M059J (cell line): ENCODE measurements at places on chromosomes 2 and 18. TPM values are rescaled to one million over a fixed set of nuclear protein-coding genes. Genes with fewer than 3 reads are reported as not detected.

GRCh38 chr2:162915858-162916257 is 77.3 kb upstream of the KCNH7 start:
- no peak for DNase-seq

DNA sequence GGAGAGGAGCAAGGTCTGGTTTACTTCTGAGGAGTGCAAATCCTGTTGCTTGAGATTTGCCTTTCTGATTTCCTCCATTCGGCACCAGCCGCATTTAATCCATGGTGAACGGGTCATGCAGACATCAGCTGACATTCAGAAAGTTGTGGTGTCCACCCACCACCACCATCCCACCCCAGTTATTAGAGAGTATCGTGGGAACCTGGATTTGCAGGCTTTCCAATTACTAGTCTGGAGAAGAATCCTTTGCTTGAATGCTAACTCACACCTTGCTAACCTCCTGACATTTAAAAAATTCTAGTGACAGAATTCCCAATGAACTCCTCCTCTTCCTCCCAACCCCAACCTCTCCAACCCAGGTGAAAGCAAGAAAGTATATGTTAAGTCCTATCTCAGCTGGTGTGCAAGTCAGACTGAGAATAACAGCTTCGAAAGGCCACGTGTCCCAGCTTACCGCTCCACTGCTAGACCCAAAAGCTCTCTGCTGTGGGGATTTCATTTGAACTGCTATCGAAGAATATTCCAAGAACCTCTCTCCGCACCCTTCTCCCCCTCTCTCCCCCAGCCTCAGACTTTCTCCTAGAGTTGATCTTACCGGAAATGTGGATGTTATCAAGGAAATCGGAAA is 17.7 kb downstream of the BCL11A start:
- DNase-seq: no peak

GRCh38 chr18:56167366-56167765 is 471.0 kb downstream of the TXNL1 start:
- DNase-seq: no peak

DNA sequence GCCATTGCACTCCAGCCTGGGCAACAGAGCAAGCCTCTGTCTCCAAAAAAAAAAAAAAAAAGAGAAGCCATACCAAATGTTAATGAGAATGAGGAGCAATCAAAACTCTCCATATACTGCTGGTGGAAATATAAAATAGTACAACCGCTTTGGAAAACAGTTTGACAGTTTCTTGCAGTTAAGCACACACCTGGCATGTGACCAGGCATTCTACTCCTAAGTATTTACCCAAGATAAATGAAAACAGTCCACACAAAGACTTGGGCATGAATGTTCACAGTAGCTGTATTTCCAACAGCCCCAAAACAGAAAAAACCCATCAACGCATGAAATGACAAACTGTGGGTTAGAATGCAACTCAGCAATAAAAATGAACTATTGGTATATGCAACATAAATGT is 76.0 kb upstream of the ST8SIA5 start:
- DNase-seq: peak; percentile 14

DNA sequence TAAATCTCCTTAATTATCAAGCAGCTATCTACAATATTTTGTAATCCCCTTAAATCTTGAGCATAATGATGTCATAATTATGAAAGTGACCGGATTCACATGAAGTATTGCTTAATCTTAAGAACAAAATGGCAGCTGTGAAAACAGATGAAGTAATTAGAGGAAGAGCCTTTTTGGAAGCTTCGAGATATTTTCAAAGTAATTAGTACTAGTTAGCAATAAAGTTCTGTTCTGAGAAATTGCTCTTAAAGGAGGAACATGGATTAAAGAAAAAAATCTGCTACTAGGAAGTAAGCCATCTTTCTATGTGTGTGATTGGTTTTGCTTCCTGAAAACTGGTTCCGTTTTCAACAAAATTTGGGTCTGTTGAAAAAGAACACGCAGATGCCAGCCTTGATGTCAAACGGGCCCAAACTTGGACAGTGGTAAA is 18.3 kb downstream of the CLUL1 start:
- DNase-seq: no peak

- DNase-seq: peak; percentile 68
Measured at GRCh38 chr18:7878265-7879211, 311.4 kb downstream of the PTPRM start.

GRCh38 chr2:123513351-123513750 is 511.7 kb upstream of the CNTNAP5 start:
- DNase-seq: peak; percentile 2

GRCh38 chr2:198296665-198297308 is 492.4 kb downstream of the PLCL1 start:
- peak; percentile 33 for DNase-seq

- no peak for DNase-seq
Measured at GRCh38 chr2:16726147-16726546, 60.5 kb upstream of the CYRIA start.

- peak; percentile 15 for DNase-seq
Measured at GRCh38 chr18:934518-935133, 30.0 kb downstream of the ADCYAP1 start.

GRCh38 chr2:69805887-69806286 is 23.6 kb upstream of the GMCL1 start:
- no peak for DNase-seq

DNA sequence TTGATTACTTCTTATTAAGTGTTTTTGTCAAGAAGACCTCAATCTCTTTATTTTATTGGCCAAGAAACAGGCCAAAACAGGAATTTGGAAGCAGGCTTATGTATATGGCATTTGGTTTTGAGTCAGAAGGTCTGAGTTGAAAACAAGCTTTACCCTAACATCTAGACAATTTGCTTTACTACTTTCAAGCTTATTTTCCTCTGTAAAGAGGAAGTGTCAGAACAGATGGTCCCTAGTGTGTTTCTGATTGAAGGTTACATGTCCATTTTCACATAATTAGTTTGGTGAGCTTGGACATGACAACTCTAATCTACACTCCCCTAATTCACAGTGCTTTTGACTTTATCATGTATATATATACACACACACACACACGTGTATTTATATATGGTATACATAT is 19.8 kb upstream of the MAP4K4 start:
- DNase-seq: no peak

DNA sequence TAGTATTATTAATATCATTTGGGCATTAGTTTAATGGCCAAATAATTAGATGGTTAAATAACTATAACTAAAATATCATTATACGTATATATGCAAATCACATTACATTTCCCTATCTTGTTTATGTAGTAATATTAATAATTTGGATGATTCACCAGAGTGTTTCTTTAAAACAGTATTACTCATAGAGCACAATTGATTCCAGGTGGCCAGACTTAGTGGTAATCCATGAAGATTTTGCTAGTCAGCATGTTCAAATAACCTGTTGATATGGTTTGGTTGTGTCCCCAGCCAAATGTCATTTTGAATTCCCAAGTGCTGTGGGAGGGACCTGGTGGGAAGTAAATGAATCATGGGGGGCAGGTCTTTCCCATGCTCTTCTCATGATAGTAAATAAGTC is 782.3 kb downstream of the LRP1B start:
- DNase-seq: no peak

GRCh38 chr2:20128506-20129330 is 77.3 kb upstream of the LAPTM4A start:
- DNase-seq: no peak

- DNase-seq: peak; percentile 92
Measured at GRCh38 chr18:58005885-58006523, 38.0 kb upstream of the NEDD4L start.

DNA sequence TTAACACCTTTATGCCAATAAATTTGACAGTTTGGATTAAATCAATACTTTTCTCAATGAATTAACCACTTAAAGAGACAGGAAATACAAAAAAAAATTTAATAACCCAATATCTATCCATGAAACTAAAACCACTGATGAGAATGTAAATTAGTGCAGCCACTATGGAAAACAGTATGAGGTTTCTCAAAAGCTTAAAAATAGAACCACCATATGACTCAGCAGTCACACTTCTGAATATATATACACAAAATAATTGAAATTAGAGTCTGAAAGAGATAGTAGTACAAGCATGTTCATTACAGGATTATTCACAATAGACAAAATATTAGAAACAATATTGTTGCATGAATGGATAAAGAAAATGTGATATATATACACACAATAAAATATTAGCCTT is 382.1 kb upstream of the SETBP1 start:
- DNase-seq: no peak

DNA sequence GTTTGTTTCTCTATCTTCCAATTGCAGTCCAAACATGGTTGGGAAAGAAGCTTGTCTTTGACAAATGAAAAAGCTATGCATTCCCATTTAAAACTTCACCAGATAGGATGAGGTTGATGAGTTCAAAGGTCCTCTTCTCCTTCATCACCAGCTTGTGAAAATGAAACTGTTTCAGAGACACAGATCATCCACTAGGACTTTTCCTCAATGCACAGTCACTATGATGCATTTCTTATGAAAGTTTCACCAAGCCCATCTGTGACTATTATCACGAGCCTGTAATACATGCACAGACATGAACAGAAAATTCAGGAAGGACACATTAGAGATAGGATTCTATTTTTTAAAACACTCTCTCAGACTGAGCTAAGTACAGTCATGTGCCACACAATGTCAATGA is 644.4 kb downstream of the PLCL1 start:
- no peak for DNase-seq

DNA sequence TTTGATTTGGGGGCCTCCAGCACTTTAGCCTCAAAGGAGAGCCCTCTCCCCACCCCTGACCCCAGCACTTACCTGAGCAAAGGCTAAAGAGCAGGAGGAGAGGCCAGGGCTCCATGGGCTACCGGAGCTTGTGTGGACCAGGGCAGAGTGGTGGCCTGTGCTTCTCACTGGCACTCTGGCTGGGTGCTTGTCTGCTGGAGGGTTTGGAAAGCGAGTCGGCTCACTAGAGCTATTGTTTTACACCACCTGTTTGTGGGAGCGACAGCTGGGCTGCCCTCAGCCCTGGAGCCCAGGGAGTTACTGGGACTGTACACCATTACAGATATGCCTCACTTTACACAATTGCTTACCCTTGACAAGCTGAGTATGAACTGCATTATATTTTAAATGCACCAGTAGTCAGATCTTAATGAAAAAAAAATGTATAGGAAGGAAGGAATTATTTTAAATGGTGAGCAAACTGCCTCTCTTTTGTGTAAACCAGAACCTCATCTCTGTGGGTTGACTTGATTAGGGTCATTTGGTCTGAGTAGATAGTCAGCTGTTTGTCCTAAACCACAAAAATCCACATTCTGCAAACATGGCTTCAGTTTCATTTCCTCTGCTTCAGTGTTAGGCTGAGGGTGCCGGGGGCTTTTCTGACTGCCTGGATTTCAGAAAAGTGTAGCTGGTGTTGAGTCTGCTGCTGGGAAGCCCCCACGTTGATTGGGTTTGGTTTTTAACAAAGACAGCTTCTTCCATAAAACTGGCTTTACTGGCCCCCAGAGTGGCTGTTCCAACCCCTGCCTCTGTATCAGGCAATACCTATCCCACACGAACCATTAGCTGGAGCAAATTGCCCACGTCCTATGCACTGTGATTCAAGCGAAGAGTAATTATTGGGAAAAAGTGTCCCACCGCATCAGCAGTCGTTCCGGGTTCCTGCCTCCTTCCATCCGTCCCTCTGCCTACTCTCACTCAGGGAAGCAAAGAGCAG is at the start of gene CHRNA1:
Gene CHRNA1, minus strand, starts transcription at position 193 of the 976 bp plus-strand sequence. Its CDS starts 78 bp downstream, at position 115.
- DNase-seq: peak; percentile 63

GRCh38 chr2:30721241-30721640 is 86.0 kb downstream of the CAPN13 start:
- DNase-seq: no peak

GRCh38 chr18:11849841-11850634 is 1.2 kb upstream of the CHMP1B start:
- peak; percentile 94 for DNase-seq

GRCh38 chr18:63480476-63480875 is 3.7 kb downstream of the SERPINB5 start:
- DNase-seq: no peak

GRCh38 chr2:144459937-144460336 is 60.0 kb downstream of the ZEB2 start:
- no peak for DNase-seq

DNA sequence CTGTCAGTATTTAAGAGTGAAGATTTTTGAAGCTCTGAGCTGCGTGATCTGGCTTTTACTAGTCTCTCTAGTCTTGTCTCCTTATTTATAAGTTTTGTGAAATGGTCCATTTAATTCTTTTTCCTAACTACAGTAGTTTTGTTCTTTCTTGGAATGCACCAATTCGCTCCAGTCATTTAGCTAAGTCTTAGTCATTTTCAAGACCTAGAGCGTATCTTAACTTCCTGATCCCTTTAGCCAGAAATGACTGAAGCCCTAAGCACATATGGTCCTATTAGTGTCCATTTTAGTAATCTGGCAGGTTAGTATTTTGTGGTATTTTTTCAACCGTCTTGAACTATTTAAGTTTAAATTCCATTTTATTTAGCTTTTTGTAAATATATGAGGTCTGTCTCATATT is 3.6 kb downstream of the BIRC6 start:
- DNase-seq: peak; percentile 5

DNA sequence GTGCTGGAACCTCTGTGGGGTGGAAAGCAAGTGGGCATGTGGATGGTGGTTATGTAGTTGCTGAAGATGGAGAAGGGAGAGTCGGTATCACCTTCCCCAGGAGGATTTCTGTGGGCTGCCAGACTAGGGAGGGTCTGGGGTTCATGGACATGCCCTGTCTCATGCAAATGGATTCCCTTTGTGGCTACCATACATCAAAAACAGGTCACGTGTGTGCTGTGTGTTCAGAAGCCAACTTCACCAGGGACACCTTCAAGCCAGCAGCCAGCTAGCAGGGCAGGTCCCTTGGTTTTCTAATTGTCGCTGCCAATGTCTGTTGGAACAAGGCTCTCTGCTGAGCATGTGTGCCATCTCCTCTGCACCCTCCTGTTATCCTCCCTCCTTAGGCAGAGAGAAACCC is 155.2 kb downstream of the ATP9B start:
- no peak for DNase-seq

DNA sequence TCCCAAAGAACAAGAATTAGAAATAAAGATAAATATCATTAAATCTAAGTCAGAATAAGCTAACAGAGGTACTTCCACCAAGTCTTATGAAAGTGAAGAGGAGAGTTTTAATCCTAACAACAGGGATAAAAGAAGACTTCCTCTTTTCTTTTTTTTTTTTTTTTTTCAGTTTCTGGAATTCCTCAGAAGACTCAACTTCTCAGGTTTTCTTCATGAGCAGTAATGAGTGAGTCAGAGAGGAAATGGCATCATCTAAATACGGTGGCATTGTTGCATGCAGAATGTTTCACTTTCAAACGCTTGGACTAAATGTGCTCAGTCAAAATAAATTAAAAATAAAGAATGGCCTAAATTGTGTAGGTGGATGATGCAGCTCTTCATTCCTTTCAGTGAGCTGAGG is 45.6 kb upstream of the ARHGAP15 start:
- DNase-seq: peak; percentile 77

Gene CETN1
- not detected in 2 replicates for total RNA-seq

Gene PXDN
- 94.5 and 115 TPM in 2 replicates for total RNA-seq

Gene LMAN2L
- 53.1 and 65.3 TPM in 2 replicates for total RNA-seq

Gene APCDD1
- total RNA-seq: 2.4 and 6.8 TPM in 2 replicates

Gene ABCG5
- not detected in 2 replicates for total RNA-seq

Gene AQP12A
- total RNA-seq: not detected in 2 replicates

Gene MYO7B
- 5.8 and 10.9 TPM in 2 replicates for total RNA-seq

Gene SPIRE1
- 19.1 and 21.2 TPM in 2 replicates for total RNA-seq

Gene KRTCAP3
- not detected in 2 replicates for total RNA-seq

Gene TUBA3D
- not detected in 2 replicates for total RNA-seq
